Stimulated activated CD4-positive, alpha-beta T cell treated with anti-CD3 and anti-CD28 coated beads, Interleukin-12 subunit alpha, Interleukin-12 subunit beta, amount 100 ng/mL, for 24 hours (primary cell): ENCODE measurements at places on chromosomes 5 and 9.

DNA sequence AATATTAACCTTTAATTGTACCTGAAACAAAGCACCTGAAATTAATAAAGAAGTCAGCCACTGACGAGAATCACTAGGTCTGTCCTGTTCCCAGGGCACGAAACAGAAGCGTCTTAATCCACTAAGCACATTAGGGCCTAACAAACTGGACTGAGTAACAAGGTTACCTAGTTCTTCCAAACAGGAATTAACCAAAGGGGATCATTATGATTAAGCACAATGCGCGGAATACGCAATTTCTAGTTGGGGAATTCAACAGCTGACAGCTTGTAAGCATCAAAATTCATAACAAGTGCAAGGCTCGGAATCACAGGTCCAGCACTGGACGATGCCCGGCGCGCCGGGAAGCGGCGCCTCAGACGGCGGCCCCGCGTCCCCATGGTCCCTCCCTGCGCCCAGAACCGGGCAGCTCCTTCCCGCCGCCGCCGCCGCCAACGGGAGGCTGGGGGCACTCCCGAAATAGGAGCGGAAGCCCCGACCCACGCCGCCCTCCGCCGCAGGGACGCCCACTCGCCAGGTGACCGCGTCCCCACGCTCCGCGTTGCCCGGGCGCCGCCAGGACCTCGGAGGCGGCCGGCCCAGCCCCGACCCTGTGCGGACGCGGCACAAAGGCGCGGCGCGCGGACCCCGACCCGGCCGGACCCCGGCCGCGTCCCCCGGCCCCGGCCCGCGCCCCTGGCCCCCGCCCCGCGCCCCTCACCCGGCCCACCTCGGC, 898 bp downstream of the CAMSAP1 start:
- no peak for DNase-seq

- DNase-seq = no peak
These were observed 45.6 kb upstream of the STXBP1 start for GRCh38 chr9:127566351-127567001.

GRCh38 chr5:93099902-93100347, 481.1 kb downstream of the NR2F1-AS1 start:
- no peak for DNase-seq

DNA sequence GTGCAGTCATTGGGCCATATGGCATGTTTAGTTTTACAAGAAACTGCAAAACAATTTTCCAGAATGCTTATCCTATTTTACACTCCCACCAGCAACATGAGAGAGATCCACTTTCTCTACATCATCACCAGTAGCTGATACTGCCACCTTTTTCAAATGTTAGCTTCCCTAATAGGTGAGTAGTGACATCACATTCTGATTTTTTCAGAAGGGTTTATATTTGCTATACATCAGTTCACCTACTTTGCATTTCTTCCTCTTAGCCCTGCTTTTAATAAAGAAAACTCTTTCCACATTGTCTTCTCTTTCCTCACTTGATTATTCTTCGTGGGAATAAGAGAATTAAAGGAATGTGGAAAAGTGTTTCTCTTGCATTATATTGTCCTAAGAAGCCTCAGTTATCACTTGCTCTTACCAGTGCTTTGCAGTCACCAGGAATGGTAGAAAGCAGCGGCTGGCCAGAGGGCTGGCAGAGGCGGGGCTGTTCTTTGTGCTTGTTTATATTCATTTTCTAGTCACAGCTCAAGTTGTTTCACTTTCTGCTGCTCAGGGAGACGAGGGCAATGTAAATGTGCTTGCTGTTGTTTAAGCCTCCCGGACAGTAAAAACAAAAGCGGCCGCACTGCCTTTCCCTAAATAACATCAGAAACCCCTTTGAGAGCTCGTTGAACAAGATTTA, 164.8 kb downstream of the HSD17B3 start:
- DNase-seq = no peak

DNA sequence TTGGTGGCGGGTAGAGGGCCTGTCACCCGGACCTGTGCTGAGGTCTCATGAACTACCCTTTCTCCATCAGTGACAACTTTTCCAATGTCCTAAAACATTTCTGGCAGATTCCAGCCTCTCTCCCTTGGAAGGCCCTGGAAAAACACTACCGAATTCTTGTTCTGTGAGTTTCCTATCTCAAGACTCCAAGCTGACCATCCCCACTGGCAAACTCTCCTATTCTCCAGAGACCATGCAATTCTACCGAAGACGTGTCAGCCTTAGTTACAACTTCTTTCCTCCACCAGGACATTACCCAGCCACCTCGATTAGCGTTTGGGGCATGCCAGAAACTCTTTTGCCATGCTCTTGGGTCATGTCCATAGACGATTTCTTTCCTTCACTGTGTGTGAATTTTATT, 26.8 kb upstream of the GABRP start:
- no peak for DNase-seq

- DNase-seq = no peak
These were observed 28.1 kb downstream of the SLIT3 start for GRCh38 chr5:169272731-169273427.

- DNase-seq = no peak
These were observed 28.1 kb downstream of the ARHGAP26 start for GRCh38 chr5:142798099-142798770.

GRCh38 chr5:146820987-146821386, 57.6 kb downstream of the PPP2R2B start:
- no peak for DNase-seq

DNA sequence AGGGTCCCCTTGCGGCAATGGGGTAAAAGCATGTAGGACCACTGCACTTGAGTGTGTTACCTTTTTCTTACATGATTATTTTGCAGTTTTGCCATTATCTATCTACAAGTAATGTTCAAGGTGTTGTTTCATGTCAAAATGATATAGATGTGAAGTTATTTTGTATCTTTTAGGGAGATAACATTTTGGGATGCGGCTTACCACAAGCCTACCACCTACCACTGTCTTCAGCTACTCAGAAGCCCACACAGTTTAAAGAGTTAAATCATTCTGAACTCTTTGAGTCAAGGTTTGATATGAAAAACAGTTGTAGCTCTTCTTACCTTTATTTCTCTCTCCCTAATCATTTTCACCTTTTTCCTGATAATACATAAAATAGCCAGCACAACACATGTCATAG, 19.8 kb downstream of the CERT1 start:
- DNase-seq = no peak

- no peak for DNase-seq
These were observed 93.4 kb downstream of the OSTF1 start for GRCh38 chr9:75181750-75182149.

GRCh38 chr5:159061179-159061796, 38.4 kb downstream of the EBF1 start:
- no peak for DNase-seq
